Activated CD8-positive, alpha-beta memory T cell treated with anti-CD3 and anti-CD28 coated beads, Interleukin-2, amount 10 ng/mL, durations not matched to agents 7 days and 5 days (primary cell): ENCODE measurements at places on chromosomes 13 and 19. TPM values are rescaled to one million over a fixed set of nuclear protein-coding genes. Genes with fewer than 3 reads are reported as not detected.
A peak's percentile ranks its signal among the peaks of the same experiment; 100 is the strongest.

ZC3H4 gene
- total RNA-seq, result 98.9 TPM

DNA sequence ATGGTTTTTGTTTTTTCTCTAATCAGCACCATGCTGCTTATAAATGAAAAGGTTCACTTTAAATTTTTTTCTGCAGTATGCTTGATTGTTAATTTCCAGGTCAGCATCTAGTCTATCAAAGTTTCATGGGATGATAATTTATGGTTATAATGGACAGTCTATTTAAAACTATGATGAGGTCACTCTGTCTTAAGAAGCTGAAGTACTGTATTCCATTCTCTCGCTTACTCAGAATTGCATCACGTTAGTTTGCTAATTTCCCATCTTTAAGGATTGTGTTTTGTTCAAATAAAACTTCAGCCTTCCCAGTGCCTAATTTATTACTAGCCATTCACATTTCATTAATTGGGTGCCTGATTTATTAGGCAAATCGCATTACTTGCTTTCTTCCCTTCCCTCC lies 94.3 kb downstream of the GPC6 start:
- no peak for DNase-seq

DNA sequence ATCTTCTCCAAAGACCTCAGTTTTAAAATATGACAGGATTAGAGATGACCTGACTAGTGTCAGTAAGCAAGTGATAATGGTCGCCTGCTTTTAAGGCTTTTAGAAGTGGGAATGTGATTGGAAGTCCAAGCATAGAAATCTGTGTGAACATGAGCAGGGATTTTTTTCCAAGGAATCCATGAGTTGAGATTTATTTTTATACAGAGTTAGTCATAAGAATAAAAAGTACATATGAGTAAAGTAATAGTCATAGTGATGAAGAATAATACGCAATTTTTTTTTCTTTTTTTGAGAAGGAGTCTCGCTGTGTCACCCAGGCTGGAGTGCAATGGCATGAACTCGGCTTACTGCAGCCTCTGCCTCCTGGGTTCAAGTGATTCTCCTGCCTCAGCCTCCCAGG lies 1.6 kb downstream of the ZNF546 start:
- no peak for DNase-seq

- DNase-seq, result no peak
These were observed 146.6 kb downstream of the RGCC start for GRCh38 chr13:41603917-41604316.

PSG4 gene
- total RNA-seq, result not detected

DNA sequence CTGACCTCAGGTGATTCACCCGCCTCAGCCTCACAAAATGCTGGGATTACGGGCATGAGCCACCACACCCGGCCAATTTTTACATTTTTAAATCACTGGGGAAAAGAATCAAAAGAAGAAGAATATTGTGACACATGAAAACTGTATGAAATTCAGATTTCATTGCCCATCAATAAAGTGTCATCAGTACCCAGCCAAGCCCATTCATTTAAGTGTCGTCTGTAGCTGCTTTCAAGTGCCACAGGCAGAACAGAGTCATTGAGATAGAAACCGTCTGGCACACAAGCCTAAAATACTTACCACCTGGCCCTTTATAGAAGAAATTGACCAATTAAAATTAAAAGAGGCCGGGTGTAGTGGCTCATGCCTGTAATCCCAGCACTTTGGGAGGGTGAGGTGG lies 15.3 kb downstream of the COLGALT1 start:
- no peak for DNase-seq

ZBTB32 gene
- 133 TPM for total RNA-seq

DNA sequence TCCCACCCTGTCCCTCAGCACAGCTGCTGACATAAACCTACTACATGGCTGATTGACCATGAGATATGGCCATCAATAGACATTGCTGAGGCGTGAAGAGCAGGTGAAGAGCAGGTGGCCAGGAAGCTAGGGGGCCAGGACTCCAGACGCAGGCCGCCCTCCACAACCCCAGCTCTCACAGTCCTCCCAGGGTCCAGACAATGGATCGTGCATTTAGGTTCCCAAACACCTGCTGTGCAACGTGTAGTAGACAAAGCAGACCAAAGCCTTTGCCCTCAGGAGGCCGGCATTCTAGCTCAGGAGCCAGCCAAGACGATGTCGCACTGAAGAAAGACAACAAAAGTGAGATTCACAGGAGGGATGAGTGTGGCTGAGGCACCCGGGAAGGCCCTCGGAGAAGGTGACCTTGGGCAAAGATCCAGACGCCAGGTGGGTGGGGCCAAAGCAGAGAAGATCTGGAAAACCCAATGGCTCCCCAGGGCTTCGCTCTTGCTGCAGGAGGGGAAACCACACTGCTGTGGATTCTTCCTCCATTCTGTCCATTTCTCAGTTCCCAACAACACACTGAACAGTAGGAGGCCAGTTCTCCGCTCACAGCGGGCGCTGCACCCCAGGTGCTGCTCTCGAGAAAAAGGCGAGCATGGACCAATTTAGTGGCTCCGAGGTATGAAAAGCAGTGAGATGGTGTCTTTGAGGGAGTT lies 1.4 kb downstream of the FFAR1 start:
- peak; percentile 29 for DNase-seq

TMEM190 gene
- not detected for total RNA-seq

GRCh38 chr13:32026623-32027022 lies 5.0 kb upstream of the FRY start:
- DNase-seq, result no peak

- no peak for DNase-seq
These were observed 1.9 kb downstream of the EFNA2 start for GRCh38 chr19:1287354-1288225.

GRCh38 chr13:60170414-60170813 lies 6.7 kb upstream of the DIAPH3 start:
- DNase-seq, result no peak

- no peak for DNase-seq
These were observed 6.3 kb upstream of the CDK8 start for GRCh38 chr13:26247608-26248007.

GRCh38 chr19:38004521-38005223 lies 97.7 kb downstream of the SIPA1L3 start:
- DNase-seq, result no peak

ZNF610 gene
- total RNA-seq, result 2.0 TPM

- peak; percentile 79 for DNase-seq
These were observed 43.1 kb downstream of the CEBPG start for GRCh38 chr19:33416307-33417215.

GRCh38 chr13:44693156-44693764 lies 117.1 kb upstream of the TSC22D1 start:
- no peak for DNase-seq

CCDC70 gene
- not detected for total RNA-seq

GRCh38 chr13:66665991-66666390 lies 564.1 kb downstream of the PCDH9 start:
- no peak for DNase-seq

DNA sequence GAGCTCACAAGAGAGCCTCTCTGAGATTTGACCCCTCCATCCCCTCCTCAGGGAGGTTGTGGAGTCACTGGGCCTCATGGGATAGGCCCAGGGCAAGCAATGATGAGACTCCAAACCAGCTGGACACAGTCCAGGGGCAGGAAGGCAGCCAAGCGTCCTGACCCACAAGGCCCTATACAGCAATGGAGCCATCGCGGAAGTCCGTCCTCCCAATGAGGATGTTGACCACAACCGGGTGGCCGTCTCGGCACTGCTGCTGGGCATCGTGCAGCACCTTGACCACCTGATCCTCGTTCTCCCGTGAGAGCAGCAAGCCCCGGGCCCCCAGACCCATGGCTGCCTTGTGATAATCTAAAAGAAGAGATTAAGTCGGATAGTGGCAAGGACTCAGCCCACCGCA lies 7.9 kb downstream of the SYDE1 start:
- DNase-seq, result no peak

HPN gene
- total RNA-seq, result not detected

DNA sequence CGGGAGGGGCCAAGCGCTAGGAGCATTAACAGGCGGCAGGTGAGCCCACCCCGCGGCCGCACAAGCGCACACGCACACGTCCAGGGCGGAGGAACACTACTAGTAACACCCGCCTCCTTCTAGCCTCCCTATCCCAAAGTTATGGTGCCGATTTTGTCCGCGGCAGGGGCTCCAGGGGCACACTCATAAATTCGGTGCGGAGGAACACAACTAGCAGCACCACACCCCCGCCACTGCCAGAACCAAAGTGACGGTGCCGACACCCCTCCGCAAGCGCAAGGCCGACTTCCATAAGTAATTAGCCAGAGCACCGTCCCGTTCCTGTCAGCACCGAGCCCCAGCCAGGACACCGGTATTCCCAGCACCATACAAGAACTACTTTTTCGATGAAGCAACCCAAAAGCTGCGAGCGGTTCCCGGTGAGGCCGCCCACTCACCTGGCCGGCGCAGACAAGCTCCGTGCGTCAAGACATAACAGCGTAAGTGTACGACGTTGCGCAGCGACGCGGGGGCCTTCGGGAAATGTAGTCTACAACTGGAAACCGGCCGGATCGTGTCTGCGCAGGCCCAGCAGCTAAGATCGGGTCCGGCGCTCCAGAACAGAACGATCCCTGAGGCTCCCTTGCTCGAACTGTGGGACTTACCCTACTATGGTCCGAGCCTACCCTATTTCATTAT lies at the start of the genes ZNF540 and ZNF571:
Gene ZNF540, plus strand, starts transcription at position 573 of the 678 bp plus-strand sequence. CDS start 3,572 bp downstream, outside the sequence.
Gene ZNF571, minus strand, starts transcription at position 489 of the 678 bp plus-strand sequence. CDS start 8,116 bp downstream, outside the sequence.
- DNase-seq, result peak; percentile 95
